ENCODE measurements at places on chromosomes 7 and 10.

- DNase-seq = no peak
These were observed 73.6 kb downstream of the CCSER2 start for GRCh38 chr10:84401854-84402611.

DNA sequence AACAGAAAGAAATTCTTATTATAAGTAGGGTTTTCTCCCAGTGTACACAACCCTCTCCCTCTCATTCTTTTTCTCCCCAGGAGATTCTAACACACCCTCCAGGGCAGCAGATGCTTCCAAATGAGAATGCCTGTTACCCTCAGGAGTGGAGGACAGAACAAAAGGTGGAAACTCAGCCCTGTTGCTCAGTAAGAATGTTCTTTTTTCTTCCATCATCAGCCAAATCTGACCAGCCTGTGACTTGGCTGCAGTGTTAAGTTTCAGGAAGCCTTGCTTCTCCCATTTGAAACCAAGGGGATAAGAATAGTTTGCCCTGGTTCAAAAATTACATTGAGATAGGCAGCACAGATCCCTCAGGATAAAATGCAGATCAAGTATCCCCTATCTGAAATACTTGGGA is 77.5 kb upstream of the EEPD1 start:
- DNase-seq = no peak

- DNase-seq = peak; percentile 85
These were observed 4.8 kb upstream of the MTG1 start for GRCh38 chr10:133388973-133389818.

GRCh38 chr7:130299866-130300265 is 6.9 kb downstream of the CPA4 start:
- DNase-seq = no peak

DNA sequence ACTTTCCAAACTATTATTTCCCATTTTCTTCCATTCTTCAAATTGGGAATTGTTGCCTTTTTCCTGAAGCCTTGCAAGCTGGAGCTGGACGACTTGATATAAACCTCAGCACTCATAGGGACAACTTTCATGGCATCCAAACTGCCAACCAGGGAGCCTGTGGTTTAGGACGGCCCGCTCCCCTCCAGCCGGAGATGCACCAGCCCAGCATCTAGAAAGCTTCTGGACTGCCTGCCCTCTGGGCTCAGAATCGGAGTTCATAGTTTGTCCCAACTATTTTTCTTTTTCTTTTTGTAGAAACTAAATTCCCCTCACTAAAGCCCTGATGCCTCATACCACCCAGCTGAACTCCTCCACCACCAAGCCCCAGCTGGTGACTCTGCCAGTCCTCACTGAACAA is 200.3 kb downstream of the DNAJB6 start:
- DNase-seq = no peak

DNA sequence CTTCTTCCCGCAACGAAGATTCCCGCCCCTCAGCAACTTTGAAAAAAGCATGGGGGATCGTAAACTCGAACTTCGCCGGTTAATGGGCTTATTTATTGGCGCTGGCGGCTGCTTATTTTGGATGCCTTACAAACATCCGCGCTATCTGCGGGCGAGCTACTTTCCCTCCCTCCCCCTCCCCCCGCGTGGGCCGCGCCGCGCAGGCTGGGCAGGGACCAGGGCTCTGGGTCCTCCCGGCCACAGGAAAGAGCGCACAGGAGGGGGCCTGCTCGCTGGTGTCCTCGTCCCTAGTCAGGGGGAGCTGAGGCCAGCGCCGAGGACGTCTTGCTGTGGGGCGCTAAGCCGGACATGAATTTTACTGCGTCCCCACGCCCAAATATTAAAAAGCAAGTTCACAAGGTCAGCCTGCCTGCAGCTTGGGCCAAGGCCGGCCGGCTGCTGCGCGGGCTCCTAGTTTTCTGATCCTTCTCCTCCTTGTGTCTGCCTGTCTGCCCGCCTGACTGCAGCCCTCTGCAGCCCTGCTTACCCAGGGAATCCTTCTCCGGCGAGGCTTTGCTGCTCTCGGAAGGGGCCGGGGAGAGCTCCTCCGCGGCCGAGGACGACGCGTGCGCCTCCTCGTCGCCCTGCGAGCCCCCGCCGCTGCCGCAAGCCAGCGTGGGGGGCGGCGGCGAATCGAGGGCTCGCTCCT is 1.2 kb downstream of the HOXA10 start:
- DNase-seq = no peak

DNA sequence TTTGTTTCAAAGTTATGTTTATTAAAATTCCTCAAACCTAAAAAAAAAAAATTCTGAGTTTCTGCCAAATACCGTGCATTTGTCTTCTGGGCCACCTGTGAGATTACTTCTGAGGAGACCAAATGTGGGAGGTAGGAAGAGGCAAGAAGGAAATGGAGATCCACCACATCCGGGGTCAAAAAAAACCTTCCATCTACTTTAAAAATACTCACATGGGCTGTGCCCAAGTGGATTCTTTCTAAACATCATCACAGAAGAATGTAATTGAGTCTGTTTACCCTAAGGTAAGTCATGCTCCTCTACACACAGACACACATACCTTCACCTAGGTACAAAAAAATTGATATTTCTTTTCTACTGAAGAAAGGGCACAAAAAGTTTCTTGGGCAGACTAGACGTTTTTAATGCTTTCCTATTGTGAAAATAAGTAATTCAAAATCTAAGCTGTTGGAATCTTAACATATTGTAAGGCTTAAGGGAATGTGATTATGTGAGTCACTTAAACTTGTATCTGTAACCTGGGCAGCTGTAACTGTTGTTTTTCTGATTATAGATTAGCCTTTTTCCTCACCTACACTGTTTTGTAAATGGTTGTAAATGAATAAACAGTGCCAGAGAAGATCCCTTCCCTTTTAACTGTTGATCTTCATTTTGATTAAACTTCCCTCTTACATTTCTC is 19.1 kb upstream of the SPOCK2 start:
- DNase-seq = no peak

DNA sequence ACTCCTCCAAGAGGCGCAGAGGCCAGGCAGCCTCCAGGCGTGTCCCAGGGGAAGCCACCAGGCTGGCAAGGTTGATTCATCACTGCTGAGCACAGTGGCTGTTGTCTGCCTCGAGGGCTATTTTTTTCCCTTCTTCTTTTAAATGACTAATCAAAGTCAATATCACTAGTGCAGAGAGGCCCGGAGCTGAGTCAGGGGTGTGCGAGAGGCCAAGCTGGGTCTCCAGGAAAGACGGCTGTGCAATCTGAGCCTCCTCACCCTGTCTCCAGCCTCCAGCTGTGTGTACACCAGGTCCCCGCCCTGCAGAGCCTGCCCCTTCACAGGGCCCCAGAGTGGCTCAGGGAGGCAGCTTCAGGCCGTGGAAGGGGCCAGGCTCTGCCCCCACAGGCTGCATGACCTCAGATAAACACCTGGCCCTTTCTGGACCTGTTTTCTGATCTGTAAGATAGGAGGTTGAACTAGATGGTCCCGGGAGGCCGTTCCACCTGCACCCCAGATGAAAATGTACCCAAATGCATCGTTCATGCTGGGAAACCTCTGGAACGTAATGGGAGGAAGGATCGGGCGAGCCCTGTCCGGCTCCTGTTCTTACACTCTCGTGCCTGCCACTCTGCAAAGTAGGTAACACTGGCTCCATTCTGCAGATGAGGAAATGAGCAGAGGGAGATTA is 3.7 kb downstream of the STX1A start:
- DNase-seq = no peak

GRCh38 chr10:112911206-112911605 is 38.8 kb upstream of the TCF7L2 start:
- no peak for DNase-seq

GRCh38 chr7:146455091-146455655 is 338.6 kb downstream of the CNTNAP2 start:
- no peak for DNase-seq

DNA sequence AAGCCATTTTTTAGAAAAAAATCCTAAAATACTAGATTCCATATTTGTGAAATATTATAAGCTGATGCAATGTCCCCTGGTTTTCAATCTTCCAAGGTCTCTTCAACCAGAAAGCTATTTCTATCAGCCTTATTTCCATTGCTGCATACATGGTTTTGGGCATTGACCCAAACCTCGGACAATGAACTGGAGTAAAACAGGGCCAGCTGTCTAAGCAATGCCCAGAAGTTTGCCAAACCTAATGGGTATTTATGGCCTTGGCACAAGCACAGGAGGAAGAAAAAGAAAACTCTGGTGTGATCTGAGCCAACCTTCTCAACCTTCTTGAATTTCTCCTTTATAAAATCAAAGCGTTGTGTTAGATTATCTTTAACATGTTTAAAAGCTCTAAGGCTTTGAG is 402.3 kb downstream of the DNAJB9 start:
- DNase-seq = no peak

- no peak for DNase-seq
These were observed 63.6 kb upstream of the COL13A1 start for GRCh38 chr10:69738071-69738470.

DNA sequence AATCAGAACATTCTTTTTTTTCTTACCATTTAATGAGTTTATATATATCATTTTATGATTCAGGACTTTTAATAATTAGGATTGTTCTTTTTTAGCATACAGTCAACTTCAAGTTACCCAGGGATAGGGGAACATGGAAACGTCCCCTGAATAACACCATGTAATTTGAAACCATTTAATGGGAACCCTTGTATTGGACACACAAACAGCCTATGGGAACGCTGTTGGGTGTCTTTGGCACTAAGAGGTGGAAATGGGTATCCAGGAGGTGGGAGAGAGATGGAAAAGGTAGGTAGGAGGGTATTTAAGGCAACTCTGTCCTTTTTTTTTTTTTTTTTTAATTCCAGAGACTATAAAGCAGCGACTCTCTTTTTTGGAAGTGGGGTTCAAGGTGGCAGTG is 2.6 kb downstream of the LUC7L2 start:
- DNase-seq = no peak

DNA sequence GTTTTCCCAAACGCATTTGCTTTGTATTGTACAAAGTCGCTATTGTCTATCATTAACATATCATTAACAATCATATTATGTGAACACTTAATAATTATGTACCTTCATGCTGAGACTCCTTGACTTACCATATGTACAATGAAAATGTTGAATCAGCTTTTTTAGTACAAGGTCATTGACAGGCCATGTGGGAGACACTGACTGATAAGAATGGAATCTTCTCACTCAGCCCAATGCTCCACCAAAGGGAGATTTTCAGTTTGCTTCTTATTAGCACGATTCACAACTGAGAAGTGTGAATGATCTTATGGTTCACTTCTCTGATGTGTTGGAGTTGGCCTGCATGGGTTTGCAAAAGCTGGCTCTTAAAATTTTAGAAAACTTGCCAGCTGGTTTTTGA is 253.5 kb upstream of the TEX47 start:
- no peak for DNase-seq

- no peak for DNase-seq
These were observed 84.0 kb downstream of the C1GALT1 start for GRCh38 chr7:7266257-7266881.

DNA sequence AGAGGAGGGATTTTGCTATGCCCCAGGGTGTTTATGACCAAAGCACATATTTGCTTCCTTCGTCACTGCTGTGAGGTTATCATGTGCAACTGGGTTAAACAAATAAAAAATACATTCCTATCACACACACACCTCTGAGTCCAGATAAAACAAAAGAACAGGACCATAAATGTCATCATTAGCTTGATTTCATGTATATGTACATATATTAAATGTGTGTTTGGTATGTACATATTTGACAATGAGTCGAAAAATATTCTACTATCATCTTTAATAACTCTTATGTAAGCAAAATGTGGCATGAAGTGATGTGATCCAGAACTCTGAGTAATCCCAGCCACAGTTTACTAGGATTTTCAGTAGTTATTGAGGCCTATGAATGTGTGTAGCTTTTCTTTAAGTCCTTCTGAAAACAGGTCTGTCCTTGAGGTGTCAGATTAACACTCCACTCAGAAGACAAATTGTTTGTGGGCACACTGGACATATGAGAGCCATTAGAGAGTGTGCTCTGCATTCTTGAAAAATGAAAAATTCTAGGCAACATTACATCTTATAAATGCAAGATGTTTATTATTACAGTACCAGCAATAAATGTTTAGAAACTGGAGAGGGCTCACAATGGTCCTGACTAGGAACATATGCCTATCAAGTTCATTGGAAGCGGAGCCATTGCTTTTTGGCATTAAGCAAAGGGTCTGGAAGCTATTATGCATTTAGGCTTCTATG is 335.1 kb upstream of the SEMA3A start:
- DNase-seq = no peak

GRCh38 chr7:138483531-138483930 is 23.5 kb downstream of the TRIM24 start:
- no peak for DNase-seq

DNA sequence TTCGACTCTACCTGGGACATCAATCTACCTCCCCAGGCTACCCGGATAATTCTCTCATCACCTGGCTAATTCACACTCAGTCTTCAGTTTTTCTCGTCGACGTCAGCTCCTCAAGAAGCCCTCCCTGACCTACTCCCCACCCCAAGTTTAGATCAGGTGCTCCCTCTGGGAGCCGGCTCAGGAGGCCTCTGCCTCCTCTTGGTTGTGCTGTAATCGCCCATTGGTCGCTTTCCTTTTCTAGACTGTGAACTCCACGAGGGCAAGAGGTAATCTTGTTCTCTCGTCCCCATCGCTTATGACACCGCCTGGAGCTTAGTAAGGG is 461 bp upstream of the WIPF3 start:
- DNase-seq = no peak

- DNase-seq = no peak
These were observed 424.3 kb downstream of the RPS24 start for GRCh38 chr10:78457804-78458482.

- DNase-seq = no peak
These were observed 30.5 kb downstream of the CREB5 start for GRCh38 chr7:28442540-28443420.

DNA sequence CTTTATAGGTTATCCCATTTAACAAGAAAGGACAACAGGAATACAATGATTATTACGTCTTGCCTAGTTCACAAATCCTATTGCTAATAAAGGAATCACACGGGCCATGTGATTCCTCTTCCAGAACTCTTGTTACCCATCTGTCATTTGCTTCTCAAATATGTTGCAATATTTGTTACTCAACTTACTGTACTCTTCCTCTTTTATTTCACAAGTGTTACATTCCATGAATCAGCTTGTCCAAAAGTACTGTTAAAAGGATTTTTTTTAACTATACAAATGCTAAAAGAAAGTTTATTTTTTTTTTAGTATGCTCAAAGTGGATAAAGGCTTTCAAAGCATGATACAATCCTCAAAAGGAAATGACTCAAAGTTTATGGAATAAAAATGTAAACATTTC is 3.9 kb upstream of the CD36 start:
- no peak for DNase-seq

GRCh38 chr7:105589356-105590077 is 8.2 kb upstream of the EFCAB10 start:
- DNase-seq = peak; percentile 70

GRCh38 chr10:12062754-12063482 is 5.8 kb upstream of the DHTKD1 start:
- no peak for DNase-seq

Data from germinal center (tissue), 1 donor.